ENCODE measurements at places on chromosomes 7 and 10.
A peak's percentile ranks its signal among the peaks of the same experiment; 100 is the strongest.

- DNase-seq, result no peak
Observed at GRCh38 chr7:151558575-151558974, 38.9 kb upstream of the RHEB start.

DNA sequence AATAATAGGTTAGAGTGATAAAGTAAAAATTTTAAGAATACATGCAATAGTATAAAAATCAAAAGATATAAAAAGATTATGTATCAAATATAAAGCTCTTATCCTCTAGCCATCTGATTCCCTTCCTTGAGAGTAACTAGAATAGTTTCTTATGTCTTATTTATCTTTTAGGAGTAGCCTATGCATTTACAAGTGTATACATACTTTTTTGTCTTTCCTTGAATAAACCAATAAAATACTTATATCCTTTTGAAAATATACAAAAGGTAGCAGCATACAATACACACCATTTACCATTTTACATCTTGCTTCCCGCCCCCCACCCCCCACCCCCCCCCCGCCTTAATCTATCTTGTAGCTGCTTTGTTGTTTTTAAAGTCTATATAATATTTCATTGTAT lies 31.4 kb downstream of the AHCYL2 start:
- DNase-seq, result no peak

GRCh38 chr7:141359262-141359661 lies 191.9 kb upstream of the AGK start:
- no peak for DNase-seq

DNA sequence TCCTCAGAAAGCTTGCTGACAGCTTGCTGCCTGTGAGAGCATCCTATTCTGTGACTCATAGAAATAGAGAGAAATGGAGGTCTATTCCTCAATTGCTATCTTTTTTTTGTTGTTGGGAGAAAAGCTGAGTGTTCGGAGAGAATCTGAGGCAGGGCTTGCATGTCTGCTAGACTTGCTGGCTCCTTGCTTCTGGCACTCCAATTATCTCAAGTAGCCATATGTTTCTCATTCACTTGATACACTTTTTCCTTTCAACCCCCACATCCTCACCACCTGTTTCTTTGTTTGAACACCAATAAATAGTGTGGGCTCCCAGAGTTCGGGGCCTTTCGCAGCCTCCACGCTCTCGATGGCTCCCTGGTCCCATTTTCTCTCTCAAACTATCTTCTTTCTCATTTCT lies 172.2 kb downstream of the SH2D4B start:
- no peak for DNase-seq

GRCh38 chr7:151381348-151382078 lies 28.3 kb downstream of the WDR86 start:
- DNase-seq, result no peak

- DNase-seq, result peak; percentile 93
Observed at GRCh38 chr7:74365322-74366022, 76.3 kb downstream of the CLIP2 start.

- peak; percentile 42 for DNase-seq
Observed at GRCh38 chr7:155858521-155859061, 46.3 kb upstream of the SHH start.

GRCh38 chr10:99232360-99232999 lies 3.2 kb downstream of the HPSE2 start:
- no peak for DNase-seq

DNA sequence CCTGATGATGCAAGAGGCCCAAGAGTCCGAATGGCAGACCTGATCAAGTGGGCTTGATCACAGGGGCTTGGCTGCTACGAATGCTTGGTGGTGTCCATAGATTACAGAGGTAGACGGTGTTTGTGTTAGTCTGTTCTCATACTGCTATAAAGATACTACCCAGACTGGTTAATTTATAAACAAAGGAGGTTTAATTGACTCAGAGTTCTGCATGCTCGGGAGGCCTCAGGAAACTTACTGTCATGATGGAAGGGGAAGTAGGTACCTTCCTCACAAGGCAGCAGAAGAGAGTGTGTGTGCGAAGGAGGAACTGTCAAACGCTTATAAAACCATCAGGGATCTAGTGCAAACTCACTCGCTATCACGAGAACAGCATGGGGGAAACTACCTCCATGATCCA lies 268.9 kb upstream of the KLF6 start:
- no peak for DNase-seq

DNA sequence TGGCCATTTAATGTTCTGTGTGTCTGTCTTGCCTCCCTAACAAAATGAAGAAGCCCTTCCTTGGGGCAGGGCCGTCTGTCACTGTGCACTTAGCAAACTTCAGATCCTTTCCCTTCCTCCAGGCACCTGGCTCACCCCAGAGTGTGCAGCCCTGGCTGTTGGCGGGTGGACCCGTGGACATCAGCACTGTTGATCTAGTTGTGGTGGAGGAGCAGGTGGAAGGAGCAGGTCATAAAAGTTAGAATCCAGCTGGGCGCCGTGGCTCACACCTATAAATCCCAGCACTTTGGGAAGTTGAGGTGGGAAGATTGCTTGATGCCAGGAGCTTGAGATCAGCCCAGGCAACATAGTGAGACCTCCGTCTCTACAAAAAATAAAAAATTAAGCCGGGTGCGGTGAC lies 12.7 kb downstream of the RAB19 start:
- no peak for DNase-seq

DNA sequence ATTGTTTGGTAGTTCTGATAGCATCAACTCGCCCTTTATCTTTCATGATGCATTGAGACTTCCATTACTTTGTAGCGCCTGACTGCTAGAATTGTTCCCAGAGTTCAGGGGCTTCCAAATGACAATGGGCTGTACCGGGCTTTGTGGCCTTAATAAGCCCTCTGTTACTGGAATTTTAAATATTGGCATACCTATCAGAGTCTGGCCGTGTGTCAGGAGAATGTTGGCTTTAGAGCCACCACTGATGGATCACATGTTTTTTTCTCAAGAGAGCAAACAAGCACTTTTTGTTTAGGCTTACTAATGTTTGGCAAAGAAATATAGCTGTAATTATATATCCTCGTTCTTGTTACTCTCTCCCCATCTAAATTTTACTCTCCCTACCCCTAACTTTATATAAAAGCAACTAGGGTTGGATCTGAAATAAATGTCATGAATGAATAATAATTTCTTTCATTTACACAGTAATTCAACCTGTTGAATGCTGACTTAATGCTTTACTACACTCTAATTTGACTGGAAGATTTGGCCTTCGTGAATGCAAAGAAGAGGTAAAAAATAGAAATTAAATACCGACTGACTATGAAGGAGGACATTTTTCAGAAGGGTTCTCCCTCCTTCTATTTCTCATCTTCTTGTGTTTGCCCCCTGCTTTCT lies 396.7 kb downstream of the AUTS2 start:
- no peak for DNase-seq

- no peak for DNase-seq
Observed at GRCh38 chr7:37112876-37113275, 335.8 kb downstream of the ELMO1 start.

DNA sequence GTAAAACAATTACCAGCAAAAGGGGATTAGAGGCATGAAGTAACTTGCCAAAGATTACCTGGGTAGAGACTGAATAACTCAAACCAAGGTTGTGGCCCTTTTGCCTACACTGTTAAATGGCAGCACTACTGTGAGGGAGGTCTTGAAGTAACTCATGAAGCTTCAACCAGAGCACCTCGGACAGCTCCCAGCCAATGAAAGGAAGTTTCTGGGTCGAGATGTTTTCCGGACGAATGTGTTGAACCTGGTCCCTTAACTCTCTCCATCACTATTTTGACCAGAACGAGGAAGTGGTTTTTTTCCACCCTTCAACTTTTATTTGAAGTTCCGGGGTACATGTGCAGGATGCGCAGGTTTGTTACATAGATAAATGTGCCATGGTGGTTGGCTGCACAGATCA lies 133.6 kb upstream of the PRKCQ start:
- DNase-seq, result no peak

- DNase-seq, result no peak
Observed at GRCh38 chr10:58982470-58983239, 193.8 kb upstream of the PHYHIPL start.

DNA sequence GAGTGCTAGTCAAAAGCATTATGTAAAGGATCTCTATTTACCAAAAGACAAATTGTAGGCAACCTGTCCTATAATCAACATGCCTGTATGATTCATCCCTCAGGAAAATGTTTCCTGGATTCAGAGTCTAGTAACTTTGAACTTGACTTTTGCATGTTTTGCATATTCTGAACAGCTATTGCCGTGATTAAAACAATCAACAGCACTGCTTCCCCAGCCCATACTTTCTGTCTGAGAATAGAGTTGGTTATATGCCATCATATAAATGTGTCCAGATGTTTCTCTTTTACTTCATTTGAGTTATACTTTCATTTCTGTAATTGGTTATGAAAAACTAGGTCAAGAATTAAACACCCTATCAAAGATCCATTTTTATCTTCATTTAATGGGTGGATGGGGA lies 83.5 kb downstream of the ZMYND11 start:
- no peak for DNase-seq

DNA sequence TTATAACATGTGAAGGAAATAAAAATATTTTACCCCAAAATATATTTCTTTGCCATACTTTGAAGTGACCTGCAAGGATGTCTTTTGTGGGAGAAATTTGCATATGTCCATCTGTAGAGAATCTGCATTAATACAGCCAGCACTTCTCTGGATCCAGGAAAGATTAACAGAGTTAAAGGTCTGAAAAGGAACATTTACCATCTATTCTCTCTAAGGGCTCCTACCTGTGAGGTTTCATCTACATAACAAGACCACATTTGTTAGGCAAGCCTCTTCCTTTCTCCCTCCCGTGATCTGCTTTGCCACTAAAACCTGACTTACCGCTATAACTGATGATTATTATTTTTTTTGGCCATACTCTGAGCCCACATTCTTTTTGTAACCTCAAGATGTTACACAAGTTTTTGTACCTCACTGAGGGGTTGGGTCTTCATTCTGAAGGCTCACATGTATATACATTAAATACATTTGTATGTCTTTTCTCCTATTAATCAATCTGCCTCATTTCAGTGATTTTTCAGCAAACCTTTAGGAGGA lies 129.4 kb downstream of the AKR1D1 start:
- no peak for DNase-seq

Measured in RWPE1 (cell line).